ENCODE measurements at places on chromosomes 5 and 9.

- no peak for DNase-seq
These were observed 69.5 kb upstream of the ANXA1 start for GRCh38 chr9:73081979-73082657.

- no peak for DNase-seq
These were observed 24.6 kb upstream of the PANK3 start for GRCh38 chr5:168603746-168604145.

DNA sequence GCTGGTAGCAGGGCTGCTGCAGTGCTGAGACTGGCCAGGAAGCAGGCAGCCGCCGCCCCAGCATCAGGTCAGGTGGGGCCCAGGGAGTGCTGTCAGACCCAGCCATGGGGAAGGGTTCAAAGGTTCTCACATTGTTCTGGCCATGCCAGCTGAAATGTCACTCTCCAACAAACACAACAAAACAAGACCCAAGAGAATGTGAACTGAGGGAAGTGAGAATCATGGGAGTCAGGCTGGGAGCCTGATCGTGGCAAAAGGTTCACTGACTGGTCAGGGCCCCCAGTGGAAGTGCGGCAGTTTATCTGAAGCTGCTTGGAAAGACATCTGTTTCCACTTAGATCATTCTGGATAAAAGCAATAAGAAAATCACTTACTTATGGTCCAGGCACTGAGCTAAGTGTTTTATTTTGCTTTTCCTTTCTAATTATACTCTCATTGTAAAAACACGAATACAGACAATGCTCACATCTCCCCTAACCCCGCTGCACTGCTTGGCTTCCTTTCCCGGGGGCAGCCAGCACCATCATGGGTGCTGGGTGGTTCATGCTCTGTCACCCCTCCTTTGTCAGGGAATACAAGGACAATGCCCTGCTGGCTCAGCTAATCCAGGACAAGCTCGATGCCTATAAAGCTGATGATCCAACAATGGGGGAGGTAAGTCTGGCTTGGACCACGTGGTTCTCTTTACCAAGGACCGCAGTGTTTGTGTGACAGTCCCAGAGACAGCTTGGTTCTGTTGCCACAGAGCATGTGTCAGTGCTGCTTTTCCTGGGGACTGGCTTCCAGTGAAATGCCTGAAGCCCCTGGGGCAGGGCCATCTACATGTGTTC, 41.9 kb upstream of the CFAP157 start:
- no peak for DNase-seq

DNA sequence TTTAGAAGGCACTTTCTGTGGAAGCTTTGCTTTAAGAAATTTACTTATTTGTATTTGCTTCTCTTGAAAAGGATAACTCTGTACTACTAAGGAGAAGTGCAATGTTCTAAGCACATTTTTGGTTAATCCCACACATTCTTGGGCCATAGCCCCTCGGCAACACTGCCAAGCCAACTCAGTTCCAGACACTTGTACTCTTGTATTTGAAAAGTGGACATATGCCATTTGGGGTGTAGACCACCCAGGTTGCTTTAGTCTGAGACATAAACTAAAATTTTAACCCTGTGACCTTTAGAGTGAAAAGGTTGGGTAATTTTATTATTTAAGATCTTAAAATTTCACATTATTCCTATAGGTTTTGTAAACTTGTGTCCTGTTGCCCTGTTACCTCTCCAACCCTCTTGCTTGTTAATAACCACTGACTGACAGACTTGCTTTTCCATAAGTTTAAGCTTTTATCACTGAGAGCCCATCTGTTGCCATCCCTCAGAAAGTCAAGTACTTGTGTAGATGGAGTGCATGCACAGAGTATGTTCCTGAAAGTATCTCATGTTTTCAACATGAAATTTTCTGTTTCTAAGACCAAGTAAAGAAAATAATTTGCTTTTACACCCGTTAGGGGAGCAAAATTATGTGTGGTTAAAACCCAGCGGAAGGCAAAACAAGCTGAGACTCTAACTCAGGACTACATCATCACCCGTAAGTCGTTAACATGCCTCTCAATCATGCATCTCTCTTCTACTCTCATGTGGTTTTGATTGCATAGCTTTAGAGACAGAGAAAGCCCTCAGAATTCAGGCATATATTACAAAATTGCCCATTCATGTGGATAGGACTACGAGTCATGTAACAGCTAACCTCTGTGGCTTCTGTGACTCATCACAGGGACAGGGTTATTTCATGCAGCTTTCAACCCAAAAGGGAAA, 117.3 kb downstream of the GDNF start:
- DNase-seq = peak; percentile 91

GRCh38 chr5:59367791-59368394, 525.6 kb downstream of the PDE4D start:
- peak; percentile 33 for DNase-seq

GRCh38 chr5:29277642-29278041, 1915.8 kb upstream of the CDH6 start:
- DNase-seq = no peak

- no peak for DNase-seq
These were observed 79.4 kb downstream of the SLCO4C1 start for GRCh38 chr5:102216678-102217077.

- DNase-seq = no peak
These were observed 46.3 kb downstream of the FSTL4 start for GRCh38 chr5:133565993-133566392.

- DNase-seq = no peak
These were observed 16.3 kb upstream of the DAB2 start for GRCh38 chr5:39440958-39441624.

DNA sequence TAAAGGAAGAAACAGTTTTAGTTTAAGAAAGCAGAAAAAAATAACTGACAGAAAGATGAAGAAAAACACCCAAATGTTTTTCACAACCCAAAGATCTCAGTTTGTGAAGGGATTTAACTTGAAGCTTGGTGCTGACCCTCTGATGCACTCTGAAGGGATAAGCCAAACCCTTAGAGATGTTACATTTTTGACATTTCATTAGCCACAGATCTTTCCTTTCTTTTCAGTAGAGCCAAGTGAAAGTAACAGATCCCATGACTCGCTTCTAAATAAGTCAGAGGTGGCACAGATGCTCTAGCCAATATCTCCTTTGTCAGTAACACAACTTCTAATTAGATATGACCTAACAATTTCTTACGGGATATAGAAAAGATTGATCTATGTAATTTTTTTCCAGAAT, 394.5 kb upstream of the EDIL3 start:
- DNase-seq = no peak
